ENCODE measurements at places on chromosomes 16 and 17. TPM values are rescaled to one million over a fixed set of nuclear protein-coding genes. Genes with fewer than 3 reads are reported as not detected.
A peak's percentile ranks its signal among the peaks of the same experiment; 100 is the strongest.

DNA sequence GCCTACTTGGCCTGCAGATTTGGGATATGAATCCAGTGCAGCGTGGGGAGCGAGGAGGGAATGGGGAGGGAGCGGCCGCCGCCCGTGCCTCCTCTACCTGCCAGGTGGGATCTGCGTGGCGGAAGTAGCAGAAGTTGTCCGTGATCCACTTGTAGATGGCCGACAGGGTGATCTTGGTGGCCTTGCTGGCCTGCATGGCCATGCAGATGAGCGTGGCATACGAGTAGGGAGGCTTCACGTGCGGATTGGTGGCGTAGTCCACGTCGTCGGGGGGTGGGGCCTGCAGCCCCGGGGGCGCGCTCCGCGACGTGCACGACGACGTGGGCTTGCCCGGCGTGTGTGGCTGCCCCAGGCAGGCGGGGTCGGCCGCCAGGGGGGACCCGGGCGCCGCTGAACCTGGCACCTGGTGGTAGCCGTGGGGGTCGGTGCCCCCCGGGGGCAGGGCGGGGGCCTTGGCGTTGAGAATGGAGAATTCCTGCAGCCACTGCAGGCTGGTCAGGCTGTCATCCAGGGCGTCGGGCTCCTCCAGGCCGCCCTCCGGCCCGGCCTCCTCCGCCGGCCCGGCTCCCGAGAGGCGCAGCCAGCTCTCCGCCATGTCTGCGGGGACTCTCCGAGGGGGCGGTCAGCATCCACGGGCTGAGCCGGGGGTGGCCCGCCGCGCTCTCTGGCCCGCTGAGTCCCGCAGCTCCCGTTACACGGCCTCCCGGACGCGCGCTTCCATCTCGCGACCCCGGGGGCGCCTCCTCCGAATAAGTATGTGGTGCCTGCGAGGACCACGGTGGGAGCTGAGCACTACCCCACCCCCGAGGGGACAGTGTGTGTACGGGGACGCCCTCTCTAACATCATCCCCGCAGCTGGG is 1.0 kb downstream of the FOXJ1 start:
- H3K4me3 ChIP-seq = peak overlapping the region; percentile 45
- no peaks in the 10 kb centered on the region for H3K36me3 ChIP-seq
- H3K27me3 ChIP-seq = peaks cover 8% of the 10 kb centered on the region
- no peak overlapping the region for H3K27ac ChIP-seq

DNA sequence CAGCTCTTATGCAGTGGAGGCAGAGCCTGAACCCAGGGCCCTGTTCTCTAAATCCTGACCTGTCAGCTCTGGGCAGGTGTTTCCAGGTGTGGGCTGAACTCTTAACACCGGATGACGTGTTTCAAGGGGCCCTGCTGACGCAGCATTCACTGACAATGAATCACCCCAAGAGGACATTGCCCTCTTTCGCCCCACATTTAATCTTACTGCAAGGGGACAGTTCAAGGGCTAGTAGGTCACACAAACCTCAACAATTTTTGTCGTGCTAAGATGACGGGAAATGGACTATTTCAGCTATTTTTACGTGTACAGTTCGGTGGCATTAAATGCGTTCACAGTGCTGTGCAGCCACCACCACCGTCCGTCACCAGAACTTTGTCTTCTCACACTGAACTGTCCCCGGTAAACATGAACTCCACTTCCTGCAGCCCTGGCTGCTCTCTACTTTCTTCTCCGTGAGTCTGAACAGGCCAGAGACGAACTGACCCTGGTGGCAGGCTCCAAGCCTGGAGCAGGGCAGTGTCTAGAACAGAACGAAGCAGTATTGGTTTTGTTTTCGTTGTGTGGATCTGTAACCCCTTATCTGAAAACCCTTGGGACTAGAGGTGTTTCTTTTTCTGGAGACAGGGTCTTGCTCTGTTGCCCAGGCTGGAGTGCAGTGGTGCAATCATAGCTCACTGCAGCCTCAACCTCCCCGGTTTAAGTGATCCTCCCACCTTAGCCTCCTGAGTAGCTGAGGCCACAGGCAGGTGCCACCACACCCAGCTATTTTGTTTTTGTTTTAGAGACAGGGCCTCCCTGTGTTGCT is 88.4 kb upstream of the CIBAR2 start:
- DNase-seq = no peak
- H3K27ac ChIP-seq = no peak overlapping the region
- peaks cover under 1% of the 10 kb centered on the region for H3K27me3 ChIP-seq
- no peaks in the 10 kb centered on the region for H3K36me3 ChIP-seq
- no peaks in the 10 kb centered on the region for H3K4me1 ChIP-seq
- H3K4me3 ChIP-seq = no peak overlapping the region

DNA sequence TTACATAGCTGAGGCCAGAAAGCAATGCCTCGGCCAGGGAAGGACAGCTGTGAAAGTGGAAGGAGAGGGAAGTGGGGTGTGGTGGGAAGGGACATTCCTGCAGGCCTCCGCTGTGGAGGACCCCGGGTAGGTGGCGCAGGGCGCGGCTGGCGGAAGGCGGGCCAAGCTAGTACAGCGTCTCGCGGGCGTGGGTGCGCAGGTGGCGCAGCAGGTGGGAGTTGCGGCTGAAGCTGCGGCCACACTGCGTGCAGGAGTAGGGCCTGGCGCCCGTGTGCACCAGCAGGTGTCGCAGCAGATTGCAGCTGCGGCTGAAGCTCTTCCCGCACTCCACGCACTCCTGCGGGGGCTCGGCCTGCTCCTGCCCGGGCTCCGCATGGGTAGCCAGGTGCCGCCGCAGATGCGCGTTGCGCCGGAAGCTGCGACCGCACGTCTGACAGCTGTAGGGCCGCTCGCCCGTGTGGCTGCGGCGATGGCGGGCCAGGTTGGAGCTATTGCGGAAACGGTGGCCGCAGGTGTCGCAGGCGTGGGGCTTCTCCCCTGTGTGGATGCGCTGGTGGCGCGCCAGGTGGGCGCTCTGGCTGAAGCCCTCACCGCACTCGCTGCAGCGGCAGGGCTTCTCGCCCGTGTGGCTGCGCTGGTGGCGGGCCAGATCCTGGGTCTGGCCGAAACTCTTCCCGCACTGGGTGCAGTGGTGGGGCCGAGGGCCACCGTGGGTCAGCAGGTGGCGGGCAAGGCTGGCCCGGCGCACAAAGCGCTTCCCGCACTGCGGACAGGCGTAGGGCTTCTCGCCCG is 10.0 kb downstream of the ZSCAN10 start:
- no peak overlapping the region for H3K4me3 ChIP-seq
- H3K4me1 ChIP-seq = peaks cover 33% of the 10 kb centered on the region
- no peak for DNase-seq
- no peaks in the 10 kb centered on the region for H3K27me3 ChIP-seq
- no peaks in the 10 kb centered on the region for H3K36me3 ChIP-seq

- H3K4me1 ChIP-seq = no peaks in the 10 kb centered on the region
- H3K4me3 ChIP-seq = no peak overlapping the region
- H3K27ac ChIP-seq = no peak overlapping the region
- DNase-seq = no peak
Observed at GRCh38 chr17:74485841-74486240, 19.4 kb downstream of the CD300A start.

DNA sequence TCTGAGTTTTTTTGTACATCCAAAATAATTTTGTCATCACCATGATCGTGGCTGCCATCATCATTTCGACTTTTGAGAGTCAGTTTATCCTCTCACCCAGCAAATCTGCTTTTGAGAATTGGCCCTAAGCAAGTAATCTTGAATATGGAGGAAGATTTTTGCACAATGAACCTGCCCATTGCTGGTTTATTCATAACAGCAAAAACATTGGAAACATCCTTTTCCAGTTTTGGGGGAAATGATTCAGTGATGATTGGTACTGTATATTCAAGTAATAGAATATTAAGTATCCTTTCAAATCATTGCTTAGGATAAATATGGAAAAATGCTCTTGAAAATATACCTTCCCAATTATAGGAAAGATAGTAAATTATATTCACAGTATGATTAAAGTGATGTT is 53.1 kb downstream of the PRKCA start:
- H3K36me3 ChIP-seq = peaks cover 9% of the 10 kb centered on the region
- no peak overlapping the region for H3K4me3 ChIP-seq
- H3K27ac ChIP-seq = peak overlapping the region; percentile 6
- H3K4me1 ChIP-seq = peaks cover 76% of the 10 kb centered on the region
- no peaks in the 10 kb centered on the region for H3K27me3 ChIP-seq

DNA sequence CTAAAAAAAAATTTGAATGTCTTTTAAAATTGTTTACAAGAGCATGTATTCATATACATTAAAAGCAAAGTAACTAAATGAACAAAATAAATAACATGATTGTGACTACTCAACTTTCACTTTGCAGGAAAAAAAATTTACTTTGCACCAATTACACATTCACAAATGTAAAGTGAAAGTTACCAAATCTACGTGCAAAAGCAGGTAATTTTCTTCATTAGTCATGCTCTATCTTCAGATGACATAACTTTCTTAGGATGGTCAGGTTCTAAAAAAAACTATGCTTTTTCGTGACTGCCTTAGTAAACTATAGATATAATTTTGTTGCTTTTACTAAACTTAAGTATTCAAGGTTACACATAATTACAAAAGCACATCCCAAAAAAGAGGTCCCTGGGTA is 17.0 kb upstream of the ABCA10 start:
- DNase-seq = no peak
- H3K27me3 ChIP-seq = no peaks in the 10 kb centered on the region
- no peak overlapping the region for H3K27ac ChIP-seq
- no peak overlapping the region for H3K4me3 ChIP-seq

GRCh38 chr17:13114601-13115031 is 96.8 kb upstream of the ELAC2 start:
- H3K4me1 ChIP-seq = peaks cover 3% of the 10 kb centered on the region
- H3K27me3 ChIP-seq = peaks cover 2% of the 10 kb centered on the region
- H3K36me3 ChIP-seq = no peaks in the 10 kb centered on the region
- DNase-seq = peak; percentile 25
- H3K4me3 ChIP-seq = no peak overlapping the region

The METRN gene
- 16.0 TPM for total RNA-seq

The CPNE7 gene
- 6.2 TPM for total RNA-seq

Data from activated CD4-positive, alpha-beta memory T cell treated with anti-CD3 and anti-CD28 coated beads for 36 hours (primary cell).